ENCODE measurements at places on chromosomes 6 and 20. TPM values are rescaled to one million over a fixed set of nuclear protein-coding genes. Genes with fewer than 3 reads are reported as not detected.

TGM2 gene
- total RNA-seq = 0.67 TPM

PRND gene
- not detected for total RNA-seq

PTGIS gene
- total RNA-seq = not detected

BFSP1 gene
- 0.87 TPM for total RNA-seq

ZBTB46 gene
- 0.87 TPM for total RNA-seq

BNIP5 gene
- not detected for total RNA-seq

All from CD4-positive, alpha-beta memory T cell (primary cell).